ENCODE measurements at places on chromosomes 11 and 22. TPM values are rescaled to one million over a fixed set of nuclear protein-coding genes. Genes with fewer than 3 reads are reported as not detected.

DTX4 gene
- polyA plus RNA-seq, result 53.9 TPM

NPTXR gene
- polyA plus RNA-seq, result 4.1 TPM

PAMR1 gene
- 3.8 TPM for polyA plus RNA-seq

SLC1A2 gene
- polyA plus RNA-seq, result 0.61 TPM

MMP13 gene
- polyA plus RNA-seq, result not detected
